ENCODE measurements at places on chromosomes 1 and 21.

GRCh38 chr1:97457446-97458089 lies 463.3 kb downstream of the DPYD start:
- DNase-seq, result no peak

GRCh38 chr1:172375211-172375631 lies 45.3 kb upstream of the C1orf105 start:
- no peak for DNase-seq

GRCh38 chr1:15719381-15720120 lies 16.5 kb upstream of the SLC25A34 start:
- DNase-seq, result no peak

DNA sequence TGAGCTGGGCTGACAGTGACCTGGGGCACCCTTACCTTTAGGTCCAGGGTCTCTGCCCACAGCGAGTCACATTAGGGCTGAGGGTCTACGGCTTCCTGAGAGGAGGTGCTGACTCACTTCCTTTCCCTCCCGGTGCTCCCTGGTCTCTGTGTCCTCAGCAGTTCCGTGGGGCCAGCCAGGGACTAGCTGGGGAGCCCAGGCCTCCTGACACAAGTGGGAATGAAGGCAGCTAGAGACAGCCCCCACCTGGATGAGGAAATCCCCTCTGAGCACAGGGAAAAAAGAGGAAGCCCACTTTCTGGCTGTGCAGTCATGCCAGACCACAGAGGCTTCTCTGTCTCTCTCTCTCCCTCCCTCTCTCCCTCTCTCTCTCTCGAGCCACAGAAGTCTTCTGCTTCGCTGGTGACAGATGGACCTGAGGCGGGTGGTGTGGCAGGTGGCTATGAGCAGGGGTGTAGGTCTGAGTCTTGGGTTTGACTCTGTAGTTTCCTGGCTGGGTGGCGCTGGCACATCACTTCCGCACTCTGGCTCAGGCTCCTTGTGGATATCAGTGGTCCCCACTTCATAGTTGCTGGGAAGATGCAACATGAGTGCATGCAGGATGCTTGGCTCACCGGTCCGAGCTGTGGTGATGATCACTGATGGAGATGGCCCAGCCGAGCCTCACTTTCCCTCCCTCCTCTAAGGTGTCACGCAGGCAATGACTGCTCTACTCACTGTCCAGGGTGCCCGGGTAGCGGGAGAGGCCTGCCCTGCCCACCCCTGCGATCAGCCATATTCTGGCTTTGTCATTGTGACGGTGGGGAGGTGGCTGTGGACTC lies 3.5 kb downstream of the SLC66A1 start:
- DNase-seq, result peak; percentile 20

DNA sequence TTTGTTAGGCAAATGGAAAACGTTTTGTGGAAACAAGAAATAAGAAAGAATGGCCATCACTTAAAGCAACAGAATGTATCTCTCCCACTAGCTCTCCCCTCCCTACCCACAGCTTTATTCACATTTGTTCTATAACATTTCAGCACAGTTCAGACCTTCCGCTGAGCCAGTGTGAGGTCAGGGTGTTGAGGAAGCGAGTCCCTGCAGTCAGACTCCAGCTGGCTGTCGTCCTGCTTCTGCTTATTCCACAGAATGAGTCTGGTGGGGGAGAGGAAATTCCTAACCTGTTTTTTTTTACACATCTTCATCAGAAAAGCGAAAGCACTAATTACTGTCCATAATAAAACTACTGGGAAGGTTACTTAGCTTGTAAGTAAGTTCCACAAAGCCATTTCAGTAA lies 39.0 kb downstream of the MRPL39 start:
- DNase-seq, result no peak

- DNase-seq, result no peak
These were observed 5.1 kb upstream of the DESI2 start for GRCh38 chr1:244647819-244648218.

DNA sequence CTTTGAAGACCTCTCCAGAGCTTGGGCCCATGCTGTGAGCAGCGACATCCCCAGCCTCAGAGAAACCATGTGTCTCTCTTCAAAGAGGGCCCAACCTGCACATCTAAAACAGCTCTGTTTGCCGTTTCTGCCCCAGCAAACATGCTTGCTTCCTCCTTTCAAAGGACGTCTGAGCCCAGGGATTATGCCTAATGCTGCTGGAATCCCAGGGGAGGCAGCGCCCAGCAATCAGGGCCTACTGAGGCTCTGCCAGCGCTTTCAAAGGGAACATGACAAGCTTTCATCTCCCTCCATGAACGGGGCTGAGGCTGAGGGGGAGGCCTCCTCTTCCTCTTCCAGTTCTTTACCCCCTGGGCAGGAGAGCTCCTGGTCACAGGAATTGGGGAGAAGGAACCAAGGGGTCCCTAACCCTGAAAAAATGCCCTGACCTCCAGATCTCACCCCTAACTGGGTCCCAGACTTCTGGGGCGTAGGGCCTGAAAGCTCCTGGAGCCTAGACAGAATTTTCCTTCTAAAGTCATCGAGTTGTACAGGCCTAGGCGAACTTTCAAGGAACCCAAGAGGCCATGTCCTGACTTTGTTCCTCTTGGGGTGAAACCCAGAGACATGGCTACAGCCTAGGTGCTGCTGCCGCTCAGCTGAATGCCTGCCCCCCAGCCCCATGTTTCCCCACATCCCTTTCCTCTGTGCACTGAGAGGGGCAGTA lies 13.4 kb upstream of the ASCL5 start:
- DNase-seq, result no peak

DNA sequence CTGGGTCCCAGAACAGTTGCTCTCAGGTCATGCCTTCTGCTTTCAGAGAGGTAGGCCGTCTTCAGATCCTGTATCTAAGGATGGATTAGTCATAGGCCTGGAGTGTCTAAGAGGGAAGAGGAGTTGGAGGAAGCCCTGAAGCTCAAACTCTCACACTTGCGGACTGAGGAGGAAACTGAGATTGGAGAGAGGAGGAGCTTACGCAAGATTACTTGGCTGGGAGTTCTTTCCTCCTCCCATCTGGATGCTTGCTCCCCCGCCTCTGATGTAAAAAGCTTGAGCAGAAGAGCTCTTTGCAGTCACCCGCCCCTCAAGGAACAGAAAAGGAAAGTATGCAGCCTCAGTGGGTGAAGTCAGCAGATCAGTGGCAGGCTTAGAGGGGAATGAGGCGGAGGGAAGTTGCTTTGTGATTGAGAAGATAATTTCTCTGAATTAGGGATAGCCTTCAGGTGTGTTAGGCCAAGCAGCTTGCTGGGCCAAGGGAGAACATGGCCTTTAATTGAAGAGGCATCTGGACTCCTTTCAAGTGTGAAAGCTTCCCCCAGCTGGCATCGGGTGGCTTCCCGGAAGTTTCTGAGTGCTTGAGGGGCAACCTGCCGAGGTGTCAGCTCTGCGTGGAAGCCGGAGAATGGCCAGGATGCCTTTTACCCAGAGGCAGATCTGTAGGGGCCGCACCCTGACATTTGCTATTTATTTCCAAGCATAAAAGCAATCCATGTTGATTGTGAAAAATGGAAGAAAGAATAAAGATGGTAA lies 6.6 kb downstream of the ADORA1 start:
- no peak for DNase-seq

- no peak for DNase-seq
These were observed 801 bp upstream of the GORAB start for GRCh38 chr1:170530972-170531757.

GRCh38 chr1:33181921-33182341 lies at the start of gene TRIM62:
Gene TRIM62 (minus strand): TSS chr1:33182043. CDS start chr1:33181432, 611 bp downstream.
- DNase-seq, result no peak

DNA sequence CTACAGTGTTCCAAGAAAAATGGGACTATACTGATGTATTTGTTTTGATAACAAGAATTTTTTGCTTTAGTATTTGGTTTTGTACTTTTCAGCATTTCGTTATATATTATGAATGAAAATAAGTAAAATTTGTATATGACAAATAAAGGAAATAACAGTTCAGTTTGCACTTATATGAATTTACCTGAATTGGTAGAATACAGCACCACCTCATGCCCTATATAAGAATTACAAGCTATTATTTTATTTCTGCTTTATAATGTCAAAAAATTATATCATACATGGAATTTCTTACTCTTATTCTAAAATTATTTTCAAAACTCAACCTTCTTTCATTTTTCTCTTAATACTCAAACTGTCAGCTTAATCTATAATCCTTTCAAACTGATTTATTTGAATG lies 14.6 kb downstream of the EFCAB7 start:
- DNase-seq, result no peak

DNA sequence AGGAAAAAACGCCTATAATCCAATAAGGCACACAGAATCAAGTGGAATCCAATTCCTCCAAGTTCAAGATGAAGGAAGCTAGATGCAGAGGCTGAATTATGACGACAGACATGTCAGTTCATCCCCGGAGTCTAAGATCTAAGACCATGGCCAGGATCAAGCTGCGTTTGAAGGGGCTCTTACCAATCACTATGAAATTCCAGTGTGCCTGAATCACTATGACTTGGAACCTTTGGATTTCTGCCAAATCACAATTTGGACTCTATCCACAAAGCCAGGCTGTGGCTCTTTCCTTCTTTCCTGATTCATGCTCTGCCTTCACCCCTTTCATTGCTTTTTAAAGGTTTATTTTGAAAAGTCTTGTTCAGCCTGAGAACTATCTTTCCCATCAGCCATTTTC lies 17.1 kb downstream of the OLIG2 start:
- peak; percentile 67 for DNase-seq

GRCh38 chr1:55005351-55006140 lies 6.8 kb downstream of the BSND start:
- no peak for DNase-seq

- no peak for DNase-seq
These were observed 1086.3 kb upstream of the TMPRSS15 start for GRCh38 chr21:19489930-19490329.

DNA sequence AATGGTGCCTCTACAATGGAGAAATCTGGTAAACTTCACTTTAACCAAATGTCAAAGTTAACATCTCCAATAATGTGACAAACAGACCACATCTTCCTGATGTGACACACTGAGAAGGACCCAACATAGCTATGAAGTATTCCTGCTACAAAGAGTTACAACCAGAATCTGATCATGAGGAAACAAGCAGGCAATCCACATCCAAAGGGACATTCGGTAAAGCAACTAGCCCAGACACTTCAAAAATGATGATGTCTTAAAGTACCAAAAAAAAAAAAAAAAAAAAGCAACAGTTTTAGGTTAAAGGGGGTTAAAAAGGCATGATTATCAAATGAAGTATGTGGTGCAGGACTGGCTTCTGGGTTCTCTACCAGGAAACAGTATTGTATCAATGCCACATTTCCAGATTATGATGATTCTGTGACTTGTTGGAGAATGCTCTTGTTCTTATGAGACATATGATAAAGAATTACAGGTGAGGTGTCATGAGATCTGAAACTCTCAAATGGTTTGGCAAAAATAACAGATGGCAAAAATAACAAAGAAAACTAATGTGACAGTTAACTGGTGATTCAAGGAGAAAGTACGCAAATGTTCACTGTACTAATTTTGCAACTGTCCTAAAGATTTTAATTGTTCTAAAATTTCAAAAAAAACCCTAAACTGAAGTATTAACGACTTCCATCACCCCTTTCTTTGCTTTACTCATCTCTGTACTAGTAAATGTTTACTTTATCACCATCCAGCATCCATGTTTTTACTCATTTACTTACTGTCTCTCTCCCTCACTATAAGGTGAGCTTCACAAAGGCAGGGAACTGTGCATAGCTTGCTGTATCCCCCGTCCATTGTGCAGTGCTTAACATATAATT lies 2.8 kb downstream of the CD58 start:
- no peak for DNase-seq

GRCh38 chr1:29961293-29962059 lies 725.2 kb downstream of the PTPRU start:
- DNase-seq, result no peak

DNA sequence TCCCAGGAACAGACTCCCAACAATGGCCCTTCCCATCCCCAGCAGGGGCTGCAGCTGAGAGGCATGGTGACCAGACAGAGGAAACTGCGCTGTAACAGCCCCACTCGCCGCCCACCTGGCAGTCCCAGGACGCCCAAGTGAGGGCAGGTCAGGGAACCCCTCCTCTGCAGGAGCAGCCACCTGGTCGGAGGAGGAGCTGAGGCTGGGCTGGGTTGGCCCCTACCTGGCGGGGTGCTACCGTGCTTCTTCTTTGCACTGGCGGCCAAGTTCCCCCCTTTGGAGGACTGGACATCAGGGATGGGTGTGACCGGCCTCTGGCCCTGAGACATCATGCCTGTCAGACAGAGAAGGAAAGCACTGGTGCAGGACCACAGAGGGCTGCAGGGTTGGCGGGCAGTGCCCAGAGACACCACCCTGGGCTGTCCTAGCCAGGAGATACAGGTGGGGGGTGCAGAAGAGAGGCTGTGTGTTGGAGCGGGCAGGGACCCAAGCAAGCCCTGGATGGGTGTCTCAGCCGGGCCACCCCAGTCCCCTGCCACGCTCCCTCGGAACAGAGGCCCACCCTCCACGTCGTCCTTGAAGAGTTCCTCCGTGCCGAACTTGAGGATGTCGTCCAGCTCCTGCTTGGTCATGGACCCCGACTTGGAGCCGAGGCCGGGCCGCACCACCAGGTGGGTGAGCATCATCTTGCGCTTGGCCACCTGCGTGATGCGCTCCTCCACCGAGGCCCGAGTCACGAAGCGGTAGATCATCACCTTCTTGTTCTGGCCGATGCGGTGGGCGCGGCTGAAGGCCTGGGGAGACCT lies 51.6 kb downstream of the CHD5 start:
- no peak for DNase-seq

DNA sequence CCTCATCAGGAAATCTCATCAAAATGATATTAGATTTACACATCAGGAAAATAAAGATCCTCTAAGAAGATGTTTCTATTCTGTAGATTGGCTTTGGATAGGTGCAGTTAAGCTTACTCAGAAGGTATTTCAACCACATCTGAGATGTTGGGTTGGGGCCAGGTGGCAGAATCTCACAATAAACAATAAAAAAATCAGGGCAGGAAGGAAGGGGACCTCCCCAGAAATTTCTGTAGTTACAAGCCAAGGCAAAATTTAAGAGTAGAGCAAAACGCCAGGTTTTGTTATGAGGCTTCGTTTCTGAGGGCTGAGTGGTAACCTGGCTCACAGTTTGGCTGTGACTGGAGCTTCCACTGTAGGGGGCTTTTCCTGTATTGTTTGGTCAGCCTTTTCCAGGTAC lies 84.8 kb downstream of the HUNK start:
- no peak for DNase-seq

DNA sequence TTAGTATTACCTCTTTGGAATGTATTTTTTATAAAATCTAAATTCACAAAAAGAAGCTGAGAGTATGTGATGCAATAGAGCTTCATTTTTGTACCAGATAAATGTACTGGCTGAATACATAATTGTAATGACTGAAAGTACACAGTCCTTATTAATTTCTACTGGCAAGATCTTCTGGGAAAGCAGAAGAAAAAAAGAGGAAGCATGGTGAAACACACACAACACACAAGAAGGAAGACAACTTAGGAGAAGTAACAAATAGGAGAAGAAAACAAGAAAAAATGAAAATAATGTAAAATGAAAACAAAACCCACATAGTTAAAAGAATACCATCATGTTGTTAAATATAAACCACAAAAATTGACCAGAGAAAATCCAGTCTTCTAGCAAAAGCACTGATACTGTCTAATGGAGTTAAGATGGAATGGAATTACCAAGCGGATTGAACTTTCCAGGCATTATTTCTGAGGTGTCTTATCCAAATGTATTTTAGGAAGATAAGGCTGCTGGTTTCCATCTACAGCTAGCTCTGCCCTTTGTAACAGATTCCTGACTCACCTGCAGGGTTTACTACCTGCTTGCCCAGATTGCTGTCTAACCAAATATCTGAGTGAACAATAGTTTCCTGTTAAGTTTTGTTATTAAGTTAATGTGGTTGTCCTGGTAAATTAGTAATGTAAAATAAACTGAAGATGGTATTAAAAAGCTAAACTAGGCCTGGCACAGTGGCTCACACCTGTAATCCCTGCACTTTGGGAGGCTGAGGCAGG lies 4.5 kb upstream of the COP1 start:
- no peak for DNase-seq
